Smooth muscle cell of trachea (primary cell): ENCODE measurements at places on chromosomes 13 and 19. TPM values are rescaled to one million over a fixed set of nuclear protein-coding genes. Genes with fewer than 3 reads are reported as not detected.

The RNF113B gene
- not detected in 2 replicates for total RNA-seq

The ZIK1 gene
- total RNA-seq: 7.0 and 8.1 TPM in 2 replicates

The GSX1 gene
- total RNA-seq: not detected in 2 replicates

The F7 gene
- under 0.01 TPM in 1 of 2 replicates, not detected in the other for total RNA-seq

The LAIR2 gene
- total RNA-seq: not detected in 2 replicates

The CCDC70 gene
- not detected in 2 replicates for total RNA-seq
